ENCODE measurements at places on chromosomes 12 and 14.

- no peak for DNase-seq
These were observed 24.5 kb upstream of the TMCC3 start for GRCh38 chr12:94674835-94675234.

DNA sequence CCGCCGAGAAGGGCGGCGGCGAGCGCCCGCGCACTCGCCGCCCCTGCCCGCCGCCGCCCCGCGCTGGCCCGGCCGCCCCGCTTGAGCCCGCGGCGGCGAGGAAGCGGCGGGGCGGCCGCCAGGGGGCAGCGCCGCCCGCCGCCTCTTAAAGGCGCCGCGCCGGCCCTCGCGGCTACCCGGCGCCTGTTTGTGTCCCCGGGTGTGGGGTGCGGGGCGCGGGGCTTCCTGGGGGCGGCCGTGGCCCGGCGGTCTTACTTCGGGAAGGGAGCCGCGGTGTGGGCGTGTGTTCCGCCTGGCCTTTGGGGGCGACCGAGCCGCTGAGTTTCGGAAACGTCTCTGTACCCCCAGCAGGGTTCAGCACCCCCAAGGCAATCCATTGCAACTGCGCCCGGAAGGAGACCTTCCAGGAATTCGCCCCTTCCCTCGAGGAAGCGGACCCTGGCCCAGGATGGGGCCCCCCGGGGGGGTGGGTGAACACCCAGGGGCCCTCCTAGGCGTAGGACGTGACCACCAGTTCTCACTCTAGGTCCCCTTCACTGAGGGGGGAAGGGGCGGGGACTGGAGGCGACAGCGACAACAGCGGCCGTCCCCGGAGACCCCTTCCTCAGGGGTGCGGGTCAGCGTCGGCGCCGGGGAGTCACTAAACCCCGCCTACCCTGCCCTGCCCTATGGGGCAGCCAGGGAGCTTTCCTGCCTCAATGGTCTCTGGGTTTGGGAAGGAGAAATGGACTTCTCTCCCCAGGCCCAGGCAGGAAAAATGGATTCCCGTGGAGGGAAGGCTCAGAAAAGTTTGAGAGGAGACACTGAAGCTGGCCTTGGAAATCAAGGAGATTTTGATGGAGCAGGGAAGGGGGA, at the start of gene ITPK1:
TSS of gene ITPK1 (minus strand) at position 105 of the 855 bp plus-strand sequence. CDS start 762 bp downstream, outside the sequence.
- no peak for DNase-seq

GRCh38 chr12:90611048-90611447, 343.9 kb downstream of the CCER1 start:
- DNase-seq: no peak

GRCh38 chr14:105425823-105426247, 6.2 kb downstream of the MTA1 start:
- DNase-seq: no peak

- DNase-seq: no peak
These were observed 243.5 kb downstream of the BCL11B start for GRCh38 chr14:99028521-99028920.

DNA sequence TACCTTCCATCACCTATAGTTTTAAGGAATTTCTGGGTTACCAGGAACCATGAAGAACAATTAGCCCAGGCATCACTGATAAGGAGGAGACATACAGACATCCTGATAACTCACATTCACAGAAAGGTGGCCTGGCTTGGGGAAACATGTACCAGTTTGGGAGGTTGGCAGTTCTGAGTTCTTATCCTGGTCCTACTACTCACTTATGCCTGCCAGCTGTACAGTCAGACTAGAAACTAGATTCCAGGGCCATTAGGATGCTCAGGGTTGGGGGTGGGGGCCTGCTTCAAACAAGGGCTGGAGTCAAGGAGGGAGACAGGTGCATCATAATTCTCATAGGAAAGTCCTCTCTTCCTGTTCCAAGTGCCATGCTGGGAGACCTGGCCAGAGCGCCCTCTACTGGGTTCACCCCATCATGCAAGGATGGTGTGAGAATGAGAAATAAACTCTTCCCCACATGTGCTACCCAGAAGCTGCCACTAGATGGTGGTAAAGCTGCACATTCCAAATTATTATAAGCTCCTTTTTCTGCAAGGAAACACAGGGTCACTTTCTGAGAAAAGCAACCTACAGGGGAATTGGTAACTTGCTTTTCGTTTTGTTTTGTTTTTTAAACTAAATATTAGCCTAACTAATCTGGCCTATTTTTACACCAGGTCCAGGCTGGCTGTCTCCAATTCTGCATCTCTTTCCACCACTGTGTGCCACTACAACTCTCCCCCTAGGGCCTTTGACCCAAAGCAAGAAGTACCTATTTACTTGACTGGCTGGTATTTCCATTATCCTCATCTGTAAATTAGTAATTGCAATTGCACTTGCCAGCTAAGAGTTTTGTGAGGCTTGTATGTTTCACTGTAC, 14.5 kb downstream of the OAS2 start:
- peak; percentile 32 for DNase-seq

Measured in stimulated activated CD4-positive, alpha-beta T cell treated with anti-CD3 and anti-CD28 coated beads, Interleukin-1b, Interleukin-23, amount 100 ng/mL, for 1 hour (primary cell).